ENCODE measurements at places on chromosomes 3 and 15.
A peak's percentile ranks its signal among the peaks of the same experiment; 100 is the strongest.

- DNase-seq: no peak
These were observed 25.0 kb upstream of the LIPC start for GRCh38 chr15:58406811-58407210.

GRCh38 chr3:184250167-184250828 is 826 bp downstream of the EEF1AKMT4 start:
- DNase-seq: peak; percentile 81

- DNase-seq: no peak
These were observed 12.7 kb downstream of the TMPRSS7 start for GRCh38 chr3:112047264-112047663.

GRCh38 chr3:62479326-62479725 is 106.0 kb upstream of the FEZF2 start:
- DNase-seq: no peak

DNA sequence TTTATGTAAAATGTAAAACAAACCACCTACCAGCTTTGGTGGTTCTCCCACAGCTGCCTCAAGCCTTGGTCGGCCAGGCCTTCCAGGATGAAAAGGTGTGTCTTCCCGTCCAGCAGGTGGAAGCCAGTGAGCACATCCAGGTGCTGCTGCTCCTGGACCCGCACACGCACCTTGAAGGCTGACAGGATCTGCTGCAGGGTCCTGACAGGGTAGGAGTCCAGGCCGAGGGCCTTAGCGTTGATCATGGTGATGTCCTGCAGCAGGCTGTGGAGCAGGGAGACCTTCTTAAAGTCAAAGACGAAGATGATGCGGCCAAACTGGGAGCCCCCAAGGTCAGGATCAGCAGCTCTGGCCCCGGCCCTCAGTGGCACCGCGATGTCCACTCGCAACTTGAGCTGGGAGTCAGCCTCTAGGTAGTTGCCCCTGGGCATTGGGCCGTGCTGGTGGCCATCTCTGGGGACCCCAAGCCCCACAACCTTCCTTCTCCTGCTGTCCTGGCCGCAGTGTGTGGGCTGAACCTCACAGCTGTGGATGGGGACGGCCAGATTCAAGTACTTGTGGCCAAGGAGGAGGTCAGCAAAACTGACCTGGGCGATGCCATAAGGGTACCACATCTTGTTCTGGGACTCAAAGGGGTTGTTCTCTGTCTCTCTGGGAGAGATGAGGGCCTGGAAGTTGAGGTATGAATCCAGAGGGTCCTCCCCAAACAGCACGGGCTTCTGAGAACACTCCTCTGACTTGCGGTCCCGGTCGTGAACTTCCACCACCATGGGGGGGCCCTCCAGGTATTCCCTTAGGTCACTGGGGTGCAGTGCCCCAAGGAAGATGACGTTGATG is 48.6 kb downstream of the CFAP92 start:
- DNase-seq: no peak

DNA sequence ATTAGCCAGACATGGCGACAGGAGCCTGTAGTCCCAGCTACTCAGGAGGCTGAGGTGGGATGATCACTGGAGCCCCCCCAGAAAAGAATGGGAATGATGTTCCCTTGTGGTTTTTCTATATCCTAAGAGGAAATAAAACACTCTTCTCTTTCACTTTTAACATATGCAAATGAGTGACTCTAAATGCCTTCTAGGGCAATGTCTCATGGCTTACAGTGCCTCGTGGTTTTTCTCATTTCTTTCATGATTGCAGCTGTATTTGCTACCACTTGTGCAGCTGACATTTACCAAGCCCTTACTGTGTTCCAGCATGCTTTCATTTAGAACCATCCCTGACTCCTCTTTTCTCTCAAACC is 26.4 kb downstream of the STOML1 start:
- no peak for DNase-seq

- DNase-seq: peak; percentile 64
These were observed 1.2 kb upstream of the TYRO3 start for GRCh38 chr15:41557673-41558399.

- no peak for DNase-seq
These were observed 17.1 kb downstream of the CACNA2D2 start for GRCh38 chr3:50486219-50486888.

DNA sequence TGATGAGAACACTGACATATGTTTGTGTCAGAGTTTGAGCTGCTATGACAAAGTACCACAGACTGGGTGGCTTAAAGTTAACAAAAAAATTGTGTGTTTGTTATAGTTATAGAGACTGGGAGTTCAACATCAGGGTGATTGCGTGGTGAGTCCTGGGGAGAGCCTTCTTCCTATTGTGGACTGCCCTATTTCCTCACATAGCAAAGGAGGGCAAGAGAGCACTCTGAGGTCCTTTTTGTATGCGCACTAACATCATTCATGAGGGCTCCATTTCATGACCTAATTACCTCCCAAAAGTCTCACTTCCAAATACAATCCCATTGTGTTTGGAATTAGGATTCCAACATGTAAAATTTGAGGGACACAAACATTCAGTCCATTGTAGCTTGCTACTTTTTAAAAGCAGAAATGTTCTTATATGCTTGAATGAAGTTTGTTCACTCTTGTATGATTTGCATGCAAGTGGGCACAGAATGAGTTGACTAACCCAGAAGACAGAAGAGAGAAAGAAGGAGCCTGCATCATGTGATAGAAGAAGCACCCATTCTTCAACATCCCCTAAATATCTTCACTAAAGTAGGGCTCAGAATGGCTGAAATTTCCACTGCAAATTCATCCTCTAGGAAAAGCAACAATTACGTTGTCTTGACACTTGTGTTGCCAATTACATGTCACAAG is 18.9 kb upstream of the ALCAM start:
- DNase-seq: no peak

DNA sequence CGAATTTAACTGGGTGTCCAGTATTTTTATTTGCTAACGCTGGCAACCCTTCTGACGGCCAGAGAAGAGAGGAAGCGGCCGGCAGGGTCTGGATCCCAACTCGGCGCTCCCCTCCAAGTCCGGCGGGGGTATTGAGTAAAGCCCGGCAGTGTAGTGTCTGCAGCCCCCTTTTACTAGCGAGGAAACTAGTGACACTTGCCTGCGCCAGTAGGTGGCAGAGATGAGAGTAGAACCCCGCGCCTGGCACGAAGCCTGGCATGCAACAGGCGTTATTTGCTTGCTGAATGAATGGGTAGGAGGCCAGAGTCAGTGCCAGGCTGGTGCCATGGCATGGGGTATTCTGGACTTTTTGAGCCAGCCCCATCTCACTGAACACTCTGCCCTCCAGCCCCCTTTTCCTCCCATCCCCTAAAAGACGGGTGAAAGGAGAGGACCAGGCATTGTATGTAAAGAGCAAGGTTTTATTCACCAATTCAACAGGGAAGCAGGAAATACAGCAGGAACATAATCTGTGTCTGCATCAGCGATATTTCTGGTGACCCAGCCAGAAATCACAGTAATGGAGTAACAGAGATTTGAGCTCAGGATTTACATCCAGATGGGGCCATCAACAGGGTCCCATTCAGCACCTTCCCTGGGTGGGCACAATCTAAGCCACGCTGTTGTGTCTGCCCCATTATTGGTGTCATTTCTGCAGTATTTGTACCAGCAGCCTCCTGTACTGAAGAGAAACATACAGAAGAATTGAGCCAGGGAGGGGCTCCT is 788 bp upstream of the WDR73 start:
- peak; percentile 85 for DNase-seq

- no peak for DNase-seq
These were observed 52.2 kb upstream of the HEG1 start for GRCh38 chr3:125107861-125108567.

- peak; percentile 72 for DNase-seq
These were observed 252.5 kb downstream of the THRB start for GRCh38 chr3:24242012-24242698.

DNA sequence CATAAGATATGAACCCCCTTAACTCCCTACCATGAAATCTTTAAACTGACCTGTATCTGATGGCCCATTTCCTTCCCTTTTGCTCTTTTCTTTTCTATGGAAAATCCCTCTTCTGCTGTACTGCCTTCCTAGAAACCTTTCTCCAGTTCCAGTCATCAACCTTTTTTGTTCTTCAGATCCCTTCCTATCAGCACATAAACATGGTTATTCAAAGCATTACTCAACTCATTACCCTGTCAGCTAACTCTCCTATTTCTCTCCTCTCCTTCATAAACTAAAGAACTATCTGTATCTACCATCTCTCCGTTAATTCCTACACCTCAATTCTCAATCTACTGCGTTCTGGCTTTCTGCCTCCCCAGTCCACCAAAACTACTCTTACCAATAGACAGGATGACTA is 13.0 kb downstream of the TERC start:
- DNase-seq: no peak

GRCh38 chr15:74799856-74800558 is 12.6 kb upstream of the LMAN1L start:
- DNase-seq: no peak

DNA sequence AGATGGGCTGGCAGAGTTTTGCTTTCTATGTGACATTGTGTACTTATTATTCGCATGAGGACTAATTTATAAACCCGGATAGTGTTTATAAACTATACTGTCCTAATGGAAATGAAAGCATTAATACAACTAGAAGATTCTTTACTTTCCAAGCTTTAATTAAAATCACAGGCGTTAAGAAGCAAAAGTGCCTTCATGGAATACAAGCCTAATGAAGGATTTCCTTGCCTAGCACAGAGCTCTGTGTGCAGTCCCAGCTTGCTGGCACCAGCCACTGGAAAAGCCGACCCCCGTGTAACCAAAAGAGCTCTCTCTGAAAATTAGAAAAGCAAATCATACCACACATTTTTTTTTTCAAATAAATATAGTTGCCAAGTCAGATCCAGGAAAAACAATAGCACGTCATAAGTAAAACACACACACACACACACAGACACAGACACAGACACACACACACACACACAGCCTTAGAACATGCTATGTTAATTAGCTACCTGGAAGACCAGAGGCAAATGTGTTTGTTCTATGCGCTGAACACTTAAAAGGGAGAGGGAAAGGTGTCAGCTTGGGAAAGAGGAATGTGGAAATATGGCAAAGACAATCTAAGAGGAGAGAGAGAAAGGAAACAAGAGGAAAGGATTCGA is 1084.2 kb downstream of the TUSC7 start:
- peak; percentile 54 for DNase-seq

- peak; percentile 61 for DNase-seq
These were observed 103.1 kb downstream of the HCN4 start for GRCh38 chr15:73265536-73266153.

DNA sequence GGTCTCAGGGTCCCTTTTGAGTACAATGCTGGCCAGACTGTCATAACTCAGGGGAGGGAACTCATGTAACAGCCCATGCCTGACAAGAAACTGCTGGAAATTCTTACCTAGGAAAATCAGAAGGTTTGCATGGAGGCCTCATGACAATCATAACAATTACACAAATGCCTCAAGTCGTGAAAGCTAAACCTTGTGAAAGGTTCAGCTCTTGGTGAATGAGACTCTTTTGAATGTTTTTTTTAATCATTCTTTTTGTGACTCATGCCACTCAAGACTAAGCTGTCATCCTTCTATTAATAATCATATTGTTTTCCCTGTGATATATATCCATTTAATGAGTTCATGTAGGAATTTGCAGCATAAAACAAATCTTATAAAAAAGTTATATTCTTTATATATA is 61.4 kb upstream of the LEKR1 start:
- DNase-seq: no peak

DNA sequence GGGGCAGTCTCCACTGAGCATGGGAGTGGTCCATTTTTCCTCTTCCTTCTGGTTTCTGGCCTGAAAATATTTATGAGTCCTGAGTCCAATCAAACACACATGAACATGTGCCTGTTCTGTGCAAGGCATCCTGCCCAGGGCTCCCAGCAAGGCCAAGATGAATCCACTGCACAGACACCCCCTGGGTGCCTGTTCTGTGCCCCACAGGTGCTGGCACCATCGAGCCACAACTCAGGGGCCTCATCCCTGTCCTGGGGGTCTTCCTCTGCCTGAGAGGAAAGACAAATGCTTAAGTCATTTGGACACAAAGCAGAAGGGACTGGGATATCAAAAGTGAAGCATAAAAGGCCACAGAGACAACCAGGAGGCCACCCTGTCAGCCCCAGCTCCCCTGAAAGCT is 87.4 kb upstream of the IQSEC1 start:
- no peak for DNase-seq

- DNase-seq: no peak
These were observed 17.9 kb downstream of the ETFA start for GRCh38 chr15:76293361-76293760.

GRCh38 chr3:197298341-197298944 is at the start of gene DLG1:
DLG1 (minus strand) TSS chr3:197298612; CDS start chr3:197297204, 1,408 bp downstream.
- peak; percentile 73 for DNase-seq

- no peak for DNase-seq
These were observed 164.6 kb downstream of the SUCLG2 start for GRCh38 chr3:67489816-67490215.

- DNase-seq: peak; percentile 21
These were observed 92.7 kb downstream of the UACA start for GRCh38 chr15:70670680-70671079.

GRCh38 chr3:153679714-153680113 is 441.5 kb upstream of the ARHGEF26 start:
- DNase-seq: no peak

DNA sequence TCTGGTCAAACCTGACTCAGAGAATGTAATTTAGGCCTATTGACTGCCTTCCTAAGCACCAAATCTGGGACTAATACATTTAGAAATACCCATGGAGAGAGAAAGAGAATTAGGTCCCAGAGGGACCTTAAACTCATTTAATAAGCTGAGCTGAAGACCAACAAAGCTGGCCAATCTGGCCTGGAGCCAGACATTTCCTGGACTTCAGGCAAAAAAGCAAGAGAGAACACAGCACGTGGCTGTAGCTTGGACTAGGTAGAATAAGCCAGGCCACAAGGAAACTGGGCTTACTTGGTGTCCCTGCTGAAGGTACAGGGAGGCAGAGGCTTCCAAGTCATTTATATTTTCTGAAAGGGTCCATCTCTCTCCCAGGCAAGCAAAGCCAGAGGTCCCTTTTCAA is 88.1 kb downstream of the RTP4 start:
- DNase-seq: peak; percentile 66

DNA sequence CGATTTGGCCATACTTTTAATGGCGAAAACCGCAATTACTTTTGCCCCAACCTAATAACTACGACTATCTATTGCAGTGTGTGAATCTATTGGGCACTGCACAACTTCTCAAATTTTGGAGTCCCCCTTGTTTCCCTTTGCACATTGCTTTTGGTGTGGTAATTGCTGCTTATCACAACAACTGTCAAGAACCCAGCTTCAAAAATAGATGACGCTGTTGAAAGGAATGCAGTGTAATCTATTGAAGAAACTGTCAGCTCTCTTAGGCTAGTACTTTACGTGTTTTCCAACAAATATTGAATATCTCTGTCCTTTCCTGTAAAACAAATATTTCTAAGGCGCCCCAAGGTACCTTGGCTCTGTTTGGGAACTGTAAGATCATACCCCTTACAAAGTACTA is 222.8 kb upstream of the UBE2E2 start:
- DNase-seq: no peak

- DNase-seq: no peak
These were observed 56.2 kb upstream of the LPP start for GRCh38 chr3:188097791-188098190.

GRCh38 chr3:158837240-158837639 is 35.4 kb downstream of the MFSD1 start:
- no peak for DNase-seq

GRCh38 chr15:26561896-26562295 is 211.0 kb downstream of the GABRB3 start:
- no peak for DNase-seq

Data from brain (organoid and tissue), 16 donors.